ENCODE measurements at places on chromosomes 3 and 15.

DNA sequence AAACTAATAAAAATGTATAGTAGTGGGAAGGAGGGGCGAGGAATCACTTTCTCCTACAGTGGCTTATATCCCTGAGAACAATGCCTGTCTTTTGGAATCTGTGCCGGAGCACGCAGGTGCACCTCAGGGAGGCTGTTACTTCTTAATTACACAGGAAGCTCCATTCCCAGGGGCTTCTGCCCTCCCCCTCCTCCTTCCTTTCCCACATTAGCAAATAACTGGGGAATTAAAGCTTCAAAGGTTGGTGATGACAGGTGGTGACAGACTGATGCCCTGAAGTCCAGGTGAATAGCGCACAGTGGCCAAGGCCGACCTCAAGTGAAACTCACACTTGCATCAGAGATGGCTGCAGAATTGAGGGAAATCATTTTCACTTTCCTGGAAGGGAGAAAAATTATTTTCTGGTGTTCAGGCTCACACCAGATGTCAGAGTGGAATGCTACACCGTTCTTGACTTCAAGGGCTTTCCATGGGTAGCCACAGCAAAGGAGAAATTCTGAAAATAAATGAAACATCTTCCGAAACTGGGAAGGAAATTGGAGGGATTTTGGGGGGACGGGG is 3.7 kb downstream of the GRAMD2A start:
- DNase-seq = no peak

DNA sequence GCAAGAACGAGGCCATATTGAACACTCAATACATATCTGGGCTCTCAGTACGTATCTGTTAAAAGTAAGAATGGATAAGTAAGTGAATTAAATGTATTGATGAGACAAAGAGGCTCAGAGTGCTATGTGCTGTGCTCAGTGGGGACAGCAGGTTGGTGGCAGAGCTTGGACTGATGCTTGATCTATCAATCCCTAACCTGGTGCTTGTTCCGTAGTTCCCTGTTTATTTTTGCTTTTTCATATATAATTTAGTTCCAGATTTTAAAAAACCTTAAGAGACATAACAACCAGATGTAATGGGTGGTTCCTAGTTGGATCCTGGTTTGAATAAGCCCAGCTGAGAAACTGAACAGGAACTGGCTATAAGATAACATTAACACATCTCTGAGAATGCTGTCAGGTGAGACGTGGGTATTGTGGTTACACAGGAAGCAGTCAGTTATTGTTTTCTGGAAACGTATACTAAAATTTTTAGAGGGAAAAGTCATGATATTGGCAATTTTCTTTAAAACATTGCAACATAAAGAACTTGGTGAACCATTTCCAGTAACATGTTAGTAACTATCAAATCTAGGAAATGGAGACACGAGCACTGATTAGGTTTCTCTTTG is 120.5 kb downstream of the FOXB1 start:
- no peak for DNase-seq

DNA sequence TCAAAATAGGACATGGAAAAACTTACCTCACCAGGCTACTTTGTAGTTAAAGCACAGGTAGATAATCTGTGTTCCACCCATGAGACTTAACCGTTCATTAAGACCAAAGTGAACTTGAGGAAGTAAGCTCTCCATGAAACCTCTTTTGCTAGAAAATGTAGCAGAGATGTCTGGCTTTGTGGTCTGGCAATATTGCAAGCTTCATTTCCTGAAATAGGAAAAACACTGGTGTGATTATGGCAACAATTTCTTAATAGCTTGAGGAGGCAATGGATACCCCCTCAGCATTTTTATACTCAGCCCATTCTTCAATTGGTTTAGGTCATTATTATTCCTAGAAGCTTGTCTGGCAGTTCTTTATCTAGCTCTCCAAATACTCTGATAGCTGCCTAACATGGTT is 957.3 kb downstream of the IGSF11 start:
- DNase-seq = no peak

GRCh38 chr15:38624244-38625205 is 59.9 kb upstream of the RASGRP1 start:
- no peak for DNase-seq

GRCh38 chr3:171261487-171261886 is 198.7 kb downstream of the TNIK start:
- no peak for DNase-seq

- DNase-seq = no peak
These were observed 37.1 kb upstream of the SLC41A3 start for GRCh38 chr3:126121074-126121473.

- no peak for DNase-seq
These were observed 450.5 kb upstream of the PDZRN3 start for GRCh38 chr3:74075241-74075640.

GRCh38 chr3:57158325-57158724 is 6.8 kb downstream of the IL17RD start:
- no peak for DNase-seq

DNA sequence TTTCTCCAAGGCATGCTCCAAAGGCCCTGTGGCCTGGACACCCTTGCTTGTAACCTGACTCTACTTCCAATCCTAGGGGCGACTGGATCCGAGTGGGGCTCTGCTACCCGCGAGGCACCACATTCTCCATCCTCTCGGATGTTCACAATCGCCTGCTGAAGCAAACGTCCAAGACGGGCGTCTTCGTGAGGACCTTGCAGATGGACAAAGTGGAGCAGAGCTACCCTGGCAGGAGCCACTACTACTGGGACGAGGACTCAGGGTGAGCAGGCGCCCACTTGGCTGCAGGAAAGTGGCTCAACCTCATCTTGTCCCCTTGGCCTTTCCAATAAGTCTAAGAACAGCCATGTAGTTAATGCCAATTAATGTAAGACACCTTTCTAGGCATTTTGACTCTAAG is 51.9 kb downstream of the MESD start:
- DNase-seq = no peak

GRCh38 chr3:50166620-50167019 is 11.5 kb downstream of the SEMA3F start:
- no peak for DNase-seq

DNA sequence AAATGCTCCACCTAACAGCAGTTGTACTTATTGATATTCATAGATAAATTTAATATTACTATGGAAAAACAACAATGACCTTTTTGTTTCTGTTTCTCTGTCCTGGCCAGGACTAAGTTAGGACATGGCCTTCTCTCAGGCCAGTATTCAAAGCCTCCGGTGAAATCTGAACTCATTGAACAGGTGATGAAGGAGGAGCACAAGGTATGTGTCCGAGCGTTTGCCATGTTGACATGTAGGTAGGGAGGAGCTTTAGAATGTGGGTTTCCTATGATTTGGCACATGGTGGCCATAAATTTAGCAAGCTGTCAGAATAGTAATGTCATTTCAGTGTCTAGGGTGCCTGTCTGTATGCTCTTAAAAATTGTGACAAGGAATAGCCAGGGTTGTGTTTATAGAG is 77.7 kb downstream of the USP13 start:
- DNase-seq = no peak

GRCh38 chr3:55746808-55747413 is 259.8 kb upstream of the WNT5A start:
- DNase-seq = no peak

- peak; percentile 76 for DNase-seq
These were observed 6.6 kb upstream of the CHSY1 start for GRCh38 chr15:101258238-101259144.

DNA sequence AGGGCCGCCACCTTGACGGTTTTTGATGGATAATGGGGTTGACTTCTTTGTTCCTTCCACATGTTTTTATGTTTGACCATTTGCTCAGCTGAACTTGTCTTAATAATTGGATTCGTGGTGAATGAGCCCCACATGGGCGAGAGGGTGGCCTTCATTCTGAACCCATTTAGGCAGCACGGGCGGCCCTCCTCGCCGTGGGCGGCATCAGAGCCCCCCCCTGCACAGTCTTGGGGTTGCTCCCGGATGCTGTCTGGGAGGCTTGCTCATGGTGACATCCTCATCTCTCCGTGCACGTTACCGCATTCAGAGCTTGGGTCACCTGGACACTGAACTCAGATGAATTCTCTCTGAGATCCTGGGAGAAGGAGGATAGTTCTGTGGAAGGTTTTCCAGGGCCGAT is 172.3 kb upstream of the OSBPL11 start:
- no peak for DNase-seq

DNA sequence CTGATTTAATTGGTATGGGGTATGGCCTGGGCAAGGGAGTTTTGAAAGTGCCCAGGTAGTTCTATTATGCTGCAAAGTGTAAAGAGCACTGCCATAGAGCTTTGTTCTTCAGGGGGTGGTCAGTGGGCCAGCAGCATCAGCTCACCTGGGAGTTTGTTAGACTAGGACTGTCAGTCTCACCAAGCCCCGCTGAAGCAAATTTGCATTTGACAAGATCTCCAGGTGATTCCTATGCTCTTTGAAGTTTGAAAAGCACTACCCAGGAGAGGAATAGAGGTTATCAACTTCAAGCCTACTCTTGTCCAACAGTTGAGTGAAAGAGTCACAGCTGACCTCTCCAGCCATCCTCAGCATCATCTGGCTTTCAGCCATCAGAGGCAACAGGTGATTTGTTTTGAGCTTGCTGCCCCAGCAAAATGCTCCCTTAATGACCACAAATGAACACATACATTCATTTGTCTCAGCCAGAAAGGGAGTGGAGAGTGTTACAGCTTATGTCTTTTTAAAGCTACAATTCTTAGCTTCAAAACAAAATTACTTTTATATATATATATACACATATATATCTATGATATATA is 8.0 kb downstream of the ZSCAN2 start:
- DNase-seq = no peak

- DNase-seq = peak; percentile 56
These were observed 65.6 kb downstream of the SLC6A6 start for GRCh38 chr3:14467814-14468620.

- peak; percentile 21 for DNase-seq
These were observed 8.6 kb upstream of the SST start for GRCh38 chr3:187678726-187679268.

DNA sequence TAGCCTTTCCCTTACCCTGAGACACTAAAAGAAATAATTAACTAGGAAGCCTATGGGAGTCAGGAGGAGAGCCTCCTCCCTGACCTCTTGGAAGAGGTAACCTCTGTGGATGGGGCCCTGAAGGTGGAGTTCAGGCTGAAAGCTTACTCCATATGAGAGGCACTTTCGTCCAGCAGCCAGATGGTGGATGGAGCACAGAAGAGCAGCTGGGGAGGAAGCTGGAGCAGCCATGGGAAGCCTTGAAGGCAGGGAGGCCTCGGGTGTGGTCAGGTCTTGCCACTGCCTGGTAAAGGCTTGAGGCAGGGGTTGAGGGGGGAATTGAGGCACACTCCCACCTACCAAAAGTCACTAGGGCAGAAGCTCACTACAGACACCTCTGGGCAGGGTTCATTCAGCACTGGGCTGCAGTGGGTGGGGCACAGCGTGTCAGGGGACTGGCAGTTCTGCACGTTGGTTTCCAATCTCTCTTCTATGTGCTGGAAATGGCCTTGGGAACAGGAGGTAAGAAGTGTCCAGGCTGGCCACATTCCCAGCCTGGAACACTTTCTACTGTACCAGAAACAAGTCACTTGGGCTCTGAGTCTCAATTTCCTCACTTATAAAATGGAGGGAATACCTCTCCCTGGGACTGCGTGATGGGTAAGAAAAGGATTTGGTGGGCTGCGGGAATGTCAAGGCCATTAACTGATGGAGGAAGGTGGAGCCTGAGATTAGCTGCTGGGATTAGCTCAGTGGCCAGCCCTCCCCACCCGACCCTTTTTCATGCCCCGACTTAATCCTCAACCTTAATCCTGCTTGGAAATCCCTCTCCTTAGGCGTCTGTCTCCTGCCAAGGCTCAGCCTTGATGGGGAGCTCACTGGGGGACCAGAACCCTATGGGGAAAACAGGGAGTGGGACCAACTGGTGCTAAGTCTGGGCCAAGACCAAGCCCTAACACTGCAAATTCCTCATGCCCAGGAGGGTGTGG is 5.4 kb downstream of the PCBP4 start:
- no peak for DNase-seq

GRCh38 chr3:155991847-155992246 is 121.4 kb downstream of the GMPS start:
- no peak for DNase-seq

DNA sequence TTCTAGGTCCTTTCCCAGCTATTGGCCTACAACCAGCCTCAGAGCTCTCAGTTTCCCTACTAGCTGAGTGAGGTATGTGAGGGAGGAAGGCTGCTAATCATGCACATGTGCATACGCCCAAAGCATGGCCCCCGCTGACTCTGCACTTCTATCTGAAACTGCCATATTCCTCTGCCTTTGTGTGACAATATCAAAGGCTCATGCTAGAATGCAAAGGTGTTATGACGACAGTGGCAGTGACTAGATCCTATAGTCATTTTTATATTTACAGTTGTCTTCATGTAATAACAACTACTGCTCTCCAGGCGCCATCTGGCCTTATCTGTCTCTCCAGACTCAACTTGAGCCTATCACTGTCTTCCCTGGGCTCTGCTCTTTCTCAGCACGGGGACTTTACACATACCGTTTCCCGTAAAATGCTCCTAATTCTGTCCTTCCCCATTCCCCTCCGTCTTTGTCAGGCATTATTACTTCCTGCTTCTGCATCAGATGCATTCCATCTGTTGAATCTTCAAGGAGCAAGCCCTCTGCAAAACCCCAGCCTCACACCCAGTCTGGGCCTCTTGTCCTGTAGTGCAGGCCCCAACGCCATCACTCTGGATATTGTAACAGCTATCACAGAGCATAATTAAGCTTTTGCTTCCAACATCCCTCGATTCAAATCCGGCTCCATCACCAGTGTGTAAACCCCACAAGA is 102.5 kb downstream of the PDCD6IP start:
- DNase-seq = no peak

- DNase-seq = no peak
These were observed 443.1 kb downstream of the FOXP1 start for GRCh38 chr3:71140477-71140876.

DNA sequence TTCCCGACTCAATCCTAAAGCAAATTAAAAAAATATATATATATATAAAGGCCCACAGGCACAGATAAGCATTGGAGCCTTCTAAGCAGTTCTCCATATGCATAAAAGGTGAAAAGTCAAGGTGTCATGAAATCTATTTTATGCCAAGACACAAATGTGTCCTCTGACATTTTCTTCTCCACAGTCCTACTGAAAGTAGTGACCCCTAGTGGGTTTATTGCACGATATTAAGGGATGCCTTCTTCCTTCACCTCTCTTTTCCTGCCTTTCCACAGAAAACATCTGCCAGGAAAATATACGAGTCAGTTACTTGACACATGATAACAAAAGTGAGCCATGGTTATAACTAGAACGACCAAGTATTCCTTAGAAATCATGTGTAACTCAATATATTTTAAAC is 303.2 kb downstream of the TIGIT start:
- no peak for DNase-seq

DNA sequence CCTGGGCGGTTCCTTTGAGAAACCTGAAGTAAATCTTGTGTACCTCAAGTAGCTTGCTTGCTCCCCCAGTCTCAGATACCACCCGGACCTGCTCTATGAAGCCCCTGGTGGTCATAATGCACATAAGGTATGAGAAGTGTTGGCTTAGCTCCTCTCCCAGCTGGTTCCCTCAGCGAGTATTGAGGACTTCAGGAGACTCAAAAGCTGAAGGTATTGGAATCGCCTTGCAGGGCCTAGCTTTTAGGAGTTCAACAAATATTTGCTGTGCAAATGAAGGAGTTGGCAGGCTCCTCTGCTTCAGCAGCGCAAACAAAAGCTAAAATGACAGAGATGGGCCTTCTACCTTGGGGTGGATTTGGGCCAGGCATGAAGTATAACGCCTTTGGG is 1.7 kb downstream of the CMTM8 start:
- DNase-seq = peak; percentile 64
